EL (cell line): ENCODE measurements at places on chromosomes 3 and 15.

DNA sequence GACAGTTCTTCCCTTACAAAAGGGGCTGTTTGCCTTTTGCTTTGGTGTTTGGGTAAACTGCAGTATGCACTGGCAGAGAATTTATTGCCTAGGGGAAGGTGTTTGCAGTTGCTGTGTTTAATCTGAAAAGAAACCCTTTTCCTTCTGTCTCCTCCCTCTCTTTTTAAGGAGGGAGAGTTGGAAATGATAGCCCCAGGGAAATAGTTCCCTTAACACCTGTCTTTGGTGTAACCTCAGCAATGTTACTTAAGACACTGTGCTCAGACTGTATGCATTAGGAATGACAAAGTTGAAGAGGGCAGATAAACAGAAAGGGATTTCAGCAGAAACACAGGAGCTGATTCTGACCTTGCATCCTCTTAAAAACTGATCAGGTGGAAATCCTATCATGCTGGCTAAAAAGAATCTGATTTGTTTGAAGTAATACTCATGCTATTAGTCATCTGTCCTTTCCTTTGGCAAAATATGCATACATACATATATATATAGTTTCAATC, 125.4 kb downstream of the TP63 start:
- peak; percentile 10 for DNase-seq

DNA sequence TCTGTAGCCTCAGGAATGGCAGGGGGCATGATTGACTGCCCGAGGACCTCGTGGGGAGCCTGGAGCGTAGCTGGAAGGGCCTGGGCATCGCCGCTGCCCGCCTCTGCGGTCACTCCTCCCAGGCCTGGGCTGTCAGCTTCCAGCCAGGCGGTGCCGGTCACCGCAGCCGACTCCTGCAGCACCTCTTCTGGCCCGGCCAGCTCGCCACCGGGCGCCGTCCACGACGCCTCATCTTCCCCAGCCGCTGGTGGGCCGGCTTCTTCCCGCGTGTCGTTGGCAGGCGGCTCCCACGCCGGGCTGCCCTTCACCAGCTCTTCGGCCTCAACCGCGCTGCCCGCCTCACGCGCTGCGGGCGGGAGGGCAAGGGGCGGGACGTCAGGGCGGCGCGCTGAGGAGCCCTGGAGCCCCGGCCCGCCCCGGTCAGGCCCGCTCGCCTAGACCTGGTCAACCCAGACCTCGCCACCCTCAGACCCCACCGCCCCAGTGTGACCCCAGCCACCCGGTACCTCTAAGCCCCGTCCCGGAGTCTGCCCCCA, 1.0 kb downstream of the CSPG5 start:
- no peak for DNase-seq

DNA sequence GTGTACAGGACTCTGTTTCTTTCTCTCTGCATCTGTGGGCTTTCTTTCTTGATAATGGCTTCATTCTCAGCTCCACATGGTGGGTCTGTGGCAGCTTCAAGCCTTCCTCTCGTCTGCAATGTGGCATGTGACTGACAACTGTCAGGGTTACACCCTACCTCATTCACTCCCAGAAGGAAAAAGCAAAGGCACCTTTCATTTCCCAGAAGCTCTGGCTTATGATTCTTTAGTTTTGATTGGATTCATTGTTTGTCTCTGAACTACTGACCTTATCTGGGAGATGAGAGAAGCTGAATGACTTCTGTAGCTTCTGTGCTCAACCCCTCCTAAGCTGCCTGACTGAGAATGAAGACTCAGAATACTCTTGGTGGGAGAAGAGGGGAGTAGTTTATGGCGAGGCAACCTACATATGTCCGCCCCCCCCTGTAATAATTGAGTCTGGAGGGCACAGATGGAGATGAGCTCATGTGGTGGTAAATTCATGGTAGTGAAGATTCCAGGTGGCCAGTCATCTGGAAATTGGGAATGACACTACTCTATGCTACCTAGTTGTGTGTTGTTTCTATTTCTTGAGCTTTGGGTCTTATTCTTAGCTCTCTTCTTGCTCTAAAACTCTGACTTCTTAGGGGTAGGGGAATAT, 38.4 kb downstream of the KCNAB1 start:
- DNase-seq: no peak

DNA sequence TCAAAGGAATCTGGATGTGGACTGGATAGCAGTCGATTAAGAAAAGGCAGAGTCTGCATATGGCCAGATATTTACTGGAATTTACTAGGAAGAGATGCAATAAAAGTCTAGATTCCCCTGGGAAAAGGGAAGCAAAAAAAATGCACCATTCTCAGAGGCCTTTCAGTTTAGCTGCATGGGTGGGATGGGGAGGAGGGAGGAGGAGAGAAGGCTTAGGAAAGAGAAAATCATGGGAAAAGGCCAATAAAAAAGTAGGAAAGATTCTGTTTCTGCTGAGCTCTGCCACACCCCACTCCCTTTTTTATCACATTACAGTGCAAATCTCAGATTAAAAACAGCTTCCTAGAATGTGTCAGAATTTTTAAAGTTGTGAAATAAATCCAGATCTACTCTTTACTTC, 103.6 kb downstream of the ADAMTS9 start:
- DNase-seq: no peak

DNA sequence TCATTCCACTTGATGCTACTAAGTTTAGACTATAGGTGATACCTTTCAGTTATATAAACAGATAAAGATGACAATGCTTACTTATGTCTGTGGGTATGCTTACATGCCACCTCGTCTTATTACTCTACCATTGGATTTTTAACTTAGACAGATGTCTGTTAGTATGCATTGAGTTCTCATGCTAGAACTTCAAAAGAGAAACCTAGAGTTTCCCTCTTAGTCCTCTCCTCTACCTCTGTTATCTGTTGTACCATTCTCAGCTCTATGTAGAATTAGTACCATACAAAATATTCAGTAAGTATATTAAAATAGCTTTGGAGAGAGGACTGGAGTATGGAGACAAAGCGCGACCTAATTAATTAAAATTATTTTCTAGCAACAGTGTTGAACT, 111.3 kb downstream of the BBX start:
- DNase-seq: no peak
